ENCODE measurements at places on chromosomes 1 and 21.

DNA sequence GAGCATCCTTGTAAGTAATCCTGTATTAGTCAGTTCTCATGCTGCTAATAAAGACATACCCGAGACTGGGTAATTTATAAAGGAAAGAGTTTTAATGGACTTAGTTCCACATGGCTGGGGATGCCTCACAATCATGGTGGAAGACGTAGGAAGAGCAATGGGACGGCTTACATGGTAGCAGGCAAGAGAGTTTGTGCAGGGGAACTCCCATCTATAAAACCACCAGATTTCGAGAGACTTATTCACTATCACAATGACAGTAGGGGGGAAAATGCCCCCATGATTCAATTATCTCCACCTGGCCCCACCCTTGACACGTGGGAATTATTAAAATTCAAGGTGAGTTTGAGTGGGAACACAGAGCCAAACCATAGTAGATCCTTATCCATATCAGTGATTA lies 124.7 kb downstream of the HIVEP3 start:
- DNase-seq: no peak

DNA sequence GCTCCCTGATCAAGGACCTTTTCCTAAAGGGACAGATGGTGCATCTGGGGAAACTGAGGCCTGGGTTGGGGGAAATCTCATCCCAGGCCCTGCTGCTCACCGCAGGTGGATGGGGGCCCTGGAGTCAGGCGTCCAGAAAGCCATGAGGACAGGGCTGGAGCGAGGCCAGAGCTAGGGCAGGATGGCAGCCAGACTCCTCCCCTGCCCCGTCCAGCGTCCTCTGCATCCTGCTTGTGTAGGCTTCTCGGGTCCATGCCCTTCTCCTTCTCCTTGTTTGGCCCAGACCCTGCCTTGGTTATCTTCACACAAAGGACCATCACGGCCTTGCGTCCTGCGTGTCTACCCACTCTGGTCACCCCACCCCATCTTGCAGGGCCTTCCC lies 43.0 kb downstream of the TRIM11 start:
- DNase-seq: no peak

GRCh38 chr1:68111519-68112436 lies 61.4 kb upstream of the DIRAS3 start:
- DNase-seq: peak; percentile 92

- no peak for DNase-seq
Observed at GRCh38 chr1:164671966-164672571, 113.1 kb downstream of the PBX1 start.

GRCh38 chr1:212606395-212607205 lies 2.0 kb upstream of the ATF3 start:
- no peak for DNase-seq

GRCh38 chr1:24021403-24022266 lies 41.5 kb upstream of the SRSF10 start:
- no peak for DNase-seq

DNA sequence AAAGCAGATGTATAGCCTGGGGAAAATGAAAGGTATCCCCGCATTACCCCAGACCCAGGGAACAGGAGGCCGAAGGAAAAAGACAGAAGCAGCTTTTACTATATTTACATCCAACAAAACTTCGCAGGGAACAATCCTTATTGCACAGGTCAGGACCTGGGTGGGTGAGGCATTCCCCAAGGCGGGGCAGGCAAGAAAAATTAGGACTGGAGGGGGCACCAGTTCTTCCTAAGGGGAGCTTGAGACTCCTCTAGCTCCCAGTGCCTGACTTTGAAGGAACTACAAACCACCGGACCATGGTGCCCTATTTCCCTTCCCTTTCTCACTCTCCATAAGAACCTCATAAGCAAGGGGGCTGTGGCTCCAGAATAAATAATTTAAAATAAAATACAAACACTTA lies 6.7 kb upstream of the GATAD2B start:
- no peak for DNase-seq

GRCh38 chr1:234722904-234723720 lies 113.1 kb upstream of the IRF2BP2 start:
- peak; percentile 88 for DNase-seq

DNA sequence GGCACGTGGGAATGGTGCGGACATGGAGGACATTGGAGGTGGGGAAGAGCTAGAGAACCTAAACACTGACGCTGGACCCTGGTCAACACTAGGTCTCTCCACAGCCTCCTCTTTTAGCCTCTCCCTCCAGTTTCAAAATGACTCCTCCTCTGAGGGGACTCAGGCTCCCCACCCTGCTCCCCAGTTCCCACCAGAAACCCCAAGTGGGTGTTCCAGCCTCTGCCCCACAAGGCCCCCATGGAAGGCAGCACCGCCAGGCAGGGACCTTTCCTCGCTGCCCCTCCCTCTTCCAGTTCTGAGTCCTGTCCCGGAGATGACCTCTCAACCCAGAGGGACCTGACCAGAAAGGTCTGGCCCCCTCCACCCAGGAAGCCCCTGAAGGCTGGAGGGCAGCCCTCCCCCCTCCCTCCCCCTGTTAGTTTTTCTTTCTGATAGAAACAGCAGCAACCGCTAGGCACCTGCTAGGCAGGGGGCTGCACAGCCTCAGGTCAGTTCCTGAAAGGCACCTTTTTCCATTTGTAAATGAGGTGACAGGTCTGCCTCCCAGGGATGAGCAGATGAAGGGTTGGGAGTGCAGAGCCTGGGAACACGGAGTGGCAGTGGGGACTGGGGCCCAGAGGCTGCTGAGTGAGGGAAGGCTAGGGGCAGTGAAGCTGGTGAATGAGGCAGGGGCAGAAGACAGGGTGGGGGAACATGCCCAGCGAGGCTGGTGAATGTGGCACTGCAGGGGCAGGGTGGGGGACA lies 9.3 kb upstream of the ITGB2 start:
- DNase-seq: no peak

DNA sequence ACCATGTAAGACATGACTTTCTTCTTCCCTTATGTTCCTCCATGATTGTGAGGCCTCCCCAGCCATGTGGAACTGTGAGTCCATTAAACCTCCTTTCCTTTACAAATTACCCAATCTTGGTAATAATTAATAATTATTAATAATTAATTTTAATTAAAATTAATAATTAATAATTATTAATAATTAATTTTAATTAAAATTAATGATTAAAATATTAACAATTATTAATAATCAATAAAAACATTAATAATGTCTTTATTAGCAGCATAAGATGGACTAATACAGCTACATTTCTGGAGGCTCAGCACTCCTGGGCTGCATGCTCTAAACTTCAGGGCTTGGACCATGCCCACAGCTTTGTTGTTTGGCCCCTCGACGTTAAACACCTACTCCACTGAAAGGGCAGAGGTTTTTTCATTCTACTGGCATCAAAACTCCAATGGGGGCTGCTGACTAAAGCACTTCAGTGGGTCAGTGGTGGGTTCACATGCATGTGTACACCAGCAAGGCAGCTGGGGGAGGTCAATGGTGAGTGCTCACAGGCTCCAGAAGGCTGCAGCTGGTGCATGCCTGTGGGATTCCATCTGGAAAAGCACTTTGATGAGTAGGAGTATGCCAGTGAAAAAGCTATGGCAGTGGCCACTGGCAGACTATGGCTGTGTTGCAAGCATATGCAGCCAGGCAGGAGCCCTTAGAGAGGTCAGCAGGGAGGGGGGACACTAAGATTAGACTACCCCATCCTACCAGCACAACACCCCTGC lies 561.3 kb downstream of the NCAM2 start:
- no peak for DNase-seq

- DNase-seq: no peak
Observed at GRCh38 chr1:86650065-86650464, 54.3 kb upstream of the SH3GLB1 start.

GRCh38 chr1:6803357-6803756 lies 18.1 kb downstream of the CAMTA1 start:
- no peak for DNase-seq

- DNase-seq: peak; percentile 99
Observed at GRCh38 chr1:53145942-53146708, 3.7 kb upstream of the SLC1A7 start.

DNA sequence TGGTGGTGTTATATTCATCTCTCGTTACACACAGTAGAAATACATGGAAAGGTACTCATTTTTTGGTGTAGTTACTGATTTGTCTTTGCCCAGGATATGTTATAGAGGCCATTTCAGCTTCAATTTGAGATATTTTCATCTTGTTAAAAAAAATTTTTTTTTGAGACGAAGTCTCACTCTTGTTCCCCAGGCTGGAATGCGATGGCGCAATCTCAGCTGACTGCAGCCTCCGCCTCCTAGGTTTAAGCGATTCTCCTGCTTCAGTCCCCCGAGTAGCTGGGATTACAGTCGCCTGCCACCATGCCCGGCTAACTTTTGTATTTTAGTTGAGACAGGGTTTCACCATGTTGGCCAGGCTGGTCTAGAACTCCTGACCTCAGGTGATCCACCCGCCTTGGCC lies 19.0 kb downstream of the MORC3 start:
- no peak for DNase-seq

DNA sequence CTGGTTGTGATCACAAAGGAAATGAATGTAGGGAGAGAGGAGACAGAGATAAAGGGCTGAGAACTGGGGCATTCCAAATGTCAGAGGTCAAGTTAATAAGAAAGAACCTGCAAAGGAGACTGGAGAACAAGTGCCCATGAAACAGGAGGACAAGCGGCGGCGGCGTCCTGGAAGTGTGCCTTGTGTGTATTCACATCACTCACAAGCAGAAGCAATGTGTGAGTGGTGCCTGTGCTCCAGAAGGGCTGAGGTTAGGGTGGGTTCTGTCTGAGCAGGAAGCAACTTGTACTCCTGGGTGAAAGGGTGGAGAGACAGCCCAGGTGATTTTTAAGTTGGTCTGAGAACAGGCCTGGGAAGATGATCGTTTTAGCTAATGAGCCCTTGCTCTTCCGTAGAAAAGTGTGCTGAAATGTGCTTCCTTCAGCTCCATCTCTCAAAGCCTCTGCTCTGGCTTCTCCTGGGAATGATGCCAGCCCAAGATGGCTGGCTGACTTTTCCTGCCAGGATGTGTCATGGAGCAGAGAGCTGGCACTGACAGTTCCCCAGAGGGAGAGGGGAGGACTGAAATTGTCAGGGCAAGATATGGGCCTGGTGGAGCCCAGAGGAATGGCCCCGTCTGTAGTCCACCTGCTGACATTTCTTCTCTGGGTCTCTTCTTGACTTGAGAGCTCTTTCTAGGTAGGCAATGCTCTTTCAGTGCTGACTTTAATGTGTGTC lies 25.1 kb upstream of the PLEKHA6 start:
- peak; percentile 71 for DNase-seq

DNA sequence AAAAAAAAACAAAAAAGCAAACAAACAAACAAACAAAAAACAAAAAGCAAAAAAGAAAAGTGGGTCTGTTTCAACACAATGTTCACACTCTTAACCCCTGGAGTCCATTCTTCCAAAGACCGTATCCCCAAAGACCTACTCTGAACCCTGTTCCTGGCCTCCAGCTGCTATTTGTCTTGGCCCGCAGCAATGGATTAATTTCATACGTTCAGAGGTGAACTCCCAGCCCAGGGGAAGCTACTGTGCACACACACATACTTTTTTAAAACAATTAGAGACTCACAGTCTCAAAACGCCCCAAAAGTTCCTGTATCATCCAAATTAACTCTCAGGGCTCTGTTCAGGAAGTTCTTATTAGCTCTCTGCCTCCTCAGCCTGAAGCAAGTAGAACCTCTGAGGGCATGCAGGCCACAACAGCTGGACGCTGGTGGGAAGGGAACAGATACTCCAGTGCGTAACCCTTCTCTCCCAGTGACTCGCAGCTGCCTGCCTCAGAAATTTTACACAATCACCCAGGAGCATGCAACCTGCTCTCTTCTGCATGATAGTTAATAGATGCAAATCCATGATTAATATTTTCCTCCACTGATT lies 395.4 kb downstream of the RRAGC start:
- no peak for DNase-seq

DNA sequence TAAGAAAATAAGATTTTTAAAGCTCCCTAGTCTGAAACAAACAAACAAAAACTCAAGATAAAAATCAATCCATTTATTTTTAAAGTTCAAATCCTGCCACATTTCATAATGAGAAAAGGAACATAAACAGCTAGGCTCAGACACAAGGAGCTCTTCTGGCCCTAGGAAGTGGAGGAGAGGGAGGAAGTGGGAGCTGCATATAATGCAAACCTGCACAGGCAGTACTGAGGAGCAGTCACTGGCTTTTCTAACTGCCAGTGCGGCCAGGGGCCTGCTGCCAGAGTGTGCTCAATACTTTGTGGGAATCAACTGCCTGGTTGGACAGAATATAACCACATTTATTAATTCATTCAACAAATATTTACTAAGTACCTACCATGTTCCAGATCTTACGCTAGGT lies 139.8 kb upstream of the SPATA6 start:
- DNase-seq: no peak

GRCh38 chr1:159861218-159861617 lies 1.2 kb downstream of the VSIG8 start:
- no peak for DNase-seq

GRCh38 chr1:205044741-205045140 lies 1.7 kb downstream of the CNTN2 start:
- no peak for DNase-seq

GRCh38 chr1:5455056-5455455 lies 537.2 kb downstream of the NPHP4 start:
- no peak for DNase-seq

GRCh38 chr1:210257698-210258529 lies 25.3 kb downstream of the SERTAD4 start:
- peak; percentile 38 for DNase-seq

DNA sequence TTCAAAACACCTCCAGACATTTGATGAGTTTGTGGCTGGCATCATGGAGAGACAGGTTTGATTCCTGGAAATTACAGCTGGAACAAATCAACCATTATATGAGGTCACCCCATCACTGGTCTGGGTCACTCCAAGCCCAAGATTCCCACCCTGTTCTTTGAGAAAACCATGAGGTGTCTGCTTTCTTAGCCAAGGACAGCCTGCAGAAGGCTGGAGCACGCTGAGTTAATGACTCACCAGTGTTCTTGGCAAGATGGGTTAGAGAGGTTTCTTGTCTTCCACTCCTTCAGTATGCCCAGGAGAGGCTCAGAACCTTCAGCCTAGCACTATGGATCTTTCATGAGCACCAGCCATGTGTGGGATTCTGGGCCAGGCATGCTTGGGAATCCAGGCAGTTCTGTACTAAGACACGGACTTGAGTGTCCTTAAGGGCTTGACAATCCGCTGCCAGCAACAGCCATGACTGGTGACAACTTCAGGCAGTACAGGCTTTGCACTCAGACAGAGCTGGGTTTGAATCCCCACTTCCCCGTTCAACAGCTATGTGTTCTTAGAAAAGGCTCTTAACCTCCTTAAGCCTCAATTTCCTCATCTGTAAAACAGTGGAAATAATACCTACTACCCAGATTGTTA lies 43.9 kb downstream of the GRHL3 start:
- DNase-seq: peak; percentile 93

DNA sequence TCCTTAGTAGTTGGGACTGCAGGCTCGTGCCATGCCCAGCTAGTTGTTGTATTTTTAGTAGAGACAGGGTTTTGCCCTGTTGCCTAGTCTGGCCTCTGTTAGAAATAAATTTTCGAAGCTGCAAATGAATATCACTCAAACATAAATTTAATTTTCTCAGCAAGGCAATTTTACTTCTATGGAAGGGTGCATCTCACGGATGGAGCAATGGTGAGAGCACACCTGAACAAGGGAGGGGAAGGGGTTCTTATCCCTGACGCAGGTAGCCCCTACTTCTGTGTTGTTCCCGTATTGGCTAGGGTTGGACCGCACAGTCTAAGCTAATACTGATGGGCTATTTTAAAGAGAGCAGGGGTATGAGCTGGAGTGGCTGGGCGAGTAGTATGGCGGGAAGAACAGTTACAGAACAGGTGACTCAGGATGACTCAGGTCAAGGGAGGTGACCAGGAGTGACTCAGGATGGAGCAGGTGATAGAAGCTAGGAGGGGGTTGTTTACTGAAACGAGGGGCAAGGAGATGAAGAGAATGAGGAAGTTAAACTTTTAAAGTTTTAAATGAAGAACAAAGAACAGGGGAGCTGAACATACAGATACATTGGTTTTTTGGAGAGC lies 7.5 kb downstream of the MDM4 start:
- DNase-seq: no peak

Measured in RPMI7951 (cell line).